ENCODE measurements at places on chromosomes 16 and 17.

DNA sequence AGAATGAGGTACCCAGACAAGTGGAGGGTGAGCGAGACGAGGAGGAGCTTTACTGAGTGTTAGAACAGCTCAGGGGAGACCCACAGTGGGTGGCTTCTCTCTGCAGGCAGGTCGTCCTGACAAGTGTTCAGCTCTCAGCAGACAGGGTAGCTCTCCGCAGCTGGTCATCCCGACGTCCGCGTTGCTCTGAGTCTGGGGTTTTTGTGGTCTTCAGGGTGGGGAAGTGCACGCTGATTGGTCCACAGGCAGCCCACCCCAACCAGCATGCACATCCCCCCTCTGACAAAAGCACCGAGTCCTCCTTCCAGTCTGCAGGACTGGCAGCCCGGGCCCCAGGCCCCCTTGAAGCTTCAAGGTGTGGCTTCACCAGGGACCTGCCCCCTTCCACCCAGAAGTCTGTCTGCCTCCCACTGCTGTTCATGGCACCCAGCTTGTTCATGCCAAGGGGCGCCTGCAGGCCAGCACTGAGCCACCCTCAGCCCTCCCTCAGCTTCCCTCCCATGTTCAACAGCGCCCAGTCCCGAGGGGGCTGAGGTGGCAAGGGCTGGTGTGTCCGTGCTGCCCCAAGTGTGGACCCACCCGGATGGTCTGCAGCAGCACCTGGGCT, 19.9 kb upstream of the WDR45B start:
- DNase-seq = no peak

GRCh38 chr17:81586096-81586495, 33.9 kb upstream of the FAAP100 start:
- no peak for DNase-seq

DNA sequence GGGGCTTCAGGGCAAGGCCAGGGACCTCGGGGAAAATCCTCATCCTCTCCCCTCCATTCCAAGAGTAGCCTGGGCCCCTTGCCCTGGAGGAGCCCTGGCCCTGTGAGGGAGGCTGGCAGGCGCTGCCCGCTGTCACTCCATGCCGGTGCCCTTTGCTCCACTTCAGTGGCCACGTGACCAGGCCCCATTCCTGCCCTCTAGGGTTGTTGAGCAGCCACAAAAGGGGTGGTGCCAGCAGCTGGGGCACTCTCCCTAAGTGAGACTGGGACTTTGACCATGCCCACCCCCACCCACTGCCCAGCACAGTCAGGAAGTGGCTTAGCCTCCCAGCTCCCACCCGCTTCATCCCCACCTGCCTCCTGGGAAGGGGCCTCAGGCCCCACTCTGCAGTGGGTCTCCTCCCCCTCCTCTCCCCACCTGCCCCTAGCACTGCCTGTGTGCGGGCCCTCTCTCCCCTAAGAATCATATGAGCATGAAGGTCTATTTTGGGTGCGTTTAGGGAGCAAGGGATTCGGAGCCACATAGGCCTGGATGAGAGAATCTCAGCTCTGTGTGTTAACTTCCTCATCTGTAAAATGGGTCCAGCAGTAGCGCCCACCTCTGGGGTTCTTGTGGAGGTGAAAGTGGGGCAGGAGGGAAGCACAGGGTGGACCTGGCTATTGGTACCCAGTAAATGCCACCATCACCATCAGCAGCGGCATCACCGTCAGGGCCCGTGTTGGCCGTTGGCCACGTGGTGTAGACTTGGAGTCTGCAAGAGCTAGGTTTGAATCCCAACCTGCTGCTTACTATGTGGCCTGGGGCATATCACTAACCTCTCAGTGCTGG, 7.2 kb downstream of the PDK2 start:
- DNase-seq = no peak

- DNase-seq = no peak
Measured at GRCh38 chr16:21126518-21126917, 24.1 kb downstream of the DNAH3 start.

DNA sequence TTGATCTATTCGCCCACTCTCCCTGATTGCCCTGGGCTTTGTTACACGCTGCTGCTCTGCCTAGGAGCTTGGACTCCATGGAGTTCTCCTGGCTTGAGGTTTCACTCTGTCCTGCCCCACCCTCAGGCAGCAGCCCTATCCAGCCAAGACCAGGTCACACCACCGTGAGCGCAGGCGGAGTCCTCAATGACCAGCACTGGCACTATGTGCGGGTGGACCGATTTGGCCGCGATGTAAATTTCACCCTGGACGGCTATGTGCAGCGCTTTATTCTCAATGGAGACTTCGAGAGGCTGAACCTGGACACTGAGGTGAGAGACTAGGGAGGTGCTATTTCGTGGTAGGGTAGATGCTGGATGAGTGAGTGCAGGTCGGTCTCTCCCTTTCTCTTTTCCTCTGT, 3.5 kb downstream of the CNTNAP1 start:
- no peak for DNase-seq

DNA sequence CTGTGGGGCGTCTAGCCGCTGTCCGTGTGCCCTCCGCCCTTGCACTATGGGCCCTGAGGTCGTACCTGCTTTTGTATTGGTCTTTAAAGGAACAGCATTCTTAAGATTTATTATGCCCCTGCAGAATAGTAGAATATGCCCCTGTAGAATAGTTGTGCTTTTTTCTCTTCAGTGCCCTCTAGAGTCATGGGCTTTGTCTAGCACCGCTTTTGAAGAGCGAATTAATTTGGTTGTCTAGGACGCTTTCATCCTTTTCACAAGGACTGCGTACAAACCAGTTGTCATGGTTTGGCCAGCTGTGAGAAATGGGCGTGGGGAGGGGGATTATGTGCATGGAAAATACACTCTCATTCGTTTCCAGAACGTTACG, 621 bp downstream of the CEP95 start:
- DNase-seq = peak; percentile 75

DNA sequence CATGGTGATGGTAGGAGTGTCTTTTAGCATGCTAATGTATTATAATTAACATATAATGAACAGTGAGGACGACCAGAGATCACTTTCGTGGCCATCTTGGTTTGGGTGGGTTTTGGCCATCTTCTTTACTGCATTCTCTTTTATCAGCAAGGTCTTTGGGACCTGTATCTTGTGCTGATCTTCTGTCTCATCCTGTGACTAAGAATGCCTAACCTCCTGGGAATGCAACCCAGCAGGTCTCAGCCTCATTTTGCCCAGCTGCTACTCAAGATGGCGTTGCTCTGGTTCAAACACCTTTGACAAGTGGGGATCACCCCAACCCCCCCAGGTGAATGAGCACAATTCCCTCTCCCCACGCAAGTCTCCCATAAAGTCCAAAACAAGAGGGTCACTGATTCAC, 49.3 kb upstream of the ETV4 start:
- DNase-seq = no peak

GRCh38 chr17:74780443-74781238, 4.5 kb upstream of the NAT9 start:
- peak; percentile 55 for DNase-seq

- DNase-seq = peak; percentile 30
Measured at GRCh38 chr17:42846594-42847280, 2.4 kb downstream of the AOC2 start.

DNA sequence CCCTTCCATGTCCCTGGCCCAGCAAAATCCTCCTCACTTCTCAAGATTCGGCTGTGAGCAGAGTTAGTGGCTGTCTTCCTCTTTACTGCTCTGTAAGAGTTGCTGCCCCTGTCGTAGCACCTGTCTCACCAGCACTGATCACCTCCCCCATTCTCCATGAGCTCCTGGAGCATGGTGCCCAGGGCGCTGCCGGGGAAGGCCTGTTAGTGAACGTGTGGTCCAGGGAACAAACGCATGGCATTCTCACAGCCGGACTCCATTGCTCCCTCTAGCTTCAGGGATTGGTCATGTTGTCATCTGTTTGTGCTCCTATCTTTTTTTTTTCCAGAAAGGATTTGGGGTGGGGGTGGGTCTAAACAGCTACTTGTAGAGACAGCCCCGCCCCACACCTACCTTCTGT, 141.2 kb downstream of the CMIP start:
- no peak for DNase-seq

DNA sequence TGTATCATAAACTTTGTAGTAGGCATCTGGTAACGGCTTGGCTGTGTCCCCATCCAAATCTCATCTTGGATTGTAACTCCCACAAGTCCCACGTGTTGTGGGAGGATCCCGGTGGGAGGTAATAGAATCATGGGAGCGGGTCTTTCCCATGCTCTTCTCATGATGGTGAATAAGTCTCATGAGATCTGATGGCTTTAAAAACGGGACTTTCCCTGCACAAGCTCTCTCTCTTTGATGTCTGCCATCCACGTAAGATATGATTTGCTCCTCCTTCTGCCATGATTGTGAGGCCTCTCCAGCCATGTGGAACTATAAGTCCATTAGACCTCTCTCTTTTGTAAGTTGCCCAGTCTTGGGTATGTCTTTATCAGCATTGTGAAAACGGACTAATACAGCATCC, 248.7 kb downstream of the SNX29 start:
- no peak for DNase-seq

DNA sequence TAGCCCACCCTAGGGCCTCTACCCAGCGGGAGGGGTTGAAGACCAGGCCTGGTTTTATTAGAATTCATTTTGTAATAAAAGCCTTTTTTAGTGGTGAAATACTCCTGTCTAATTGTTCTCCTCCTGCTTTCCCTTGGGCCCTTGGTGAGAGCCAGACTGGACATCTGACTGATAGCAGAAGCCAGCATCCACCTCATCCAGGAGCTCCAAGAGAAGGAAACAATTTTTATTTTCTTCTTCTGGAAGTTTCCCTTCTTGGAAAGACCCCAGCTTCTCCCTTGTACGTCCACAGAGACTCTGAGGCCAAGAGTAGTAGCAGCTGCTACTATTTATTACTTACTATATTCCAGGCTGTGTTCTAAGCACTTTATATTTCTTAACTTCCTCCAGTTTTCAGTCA, 4.0 kb upstream of the PHKG2 start:
- no peak for DNase-seq

- no peak for DNase-seq
Measured at GRCh38 chr16:24423312-24423711, 116.1 kb upstream of the RBBP6 start.

- no peak for DNase-seq
Measured at GRCh38 chr17:76892329-76892728, 24.1 kb downstream of the MGAT5B start.

DNA sequence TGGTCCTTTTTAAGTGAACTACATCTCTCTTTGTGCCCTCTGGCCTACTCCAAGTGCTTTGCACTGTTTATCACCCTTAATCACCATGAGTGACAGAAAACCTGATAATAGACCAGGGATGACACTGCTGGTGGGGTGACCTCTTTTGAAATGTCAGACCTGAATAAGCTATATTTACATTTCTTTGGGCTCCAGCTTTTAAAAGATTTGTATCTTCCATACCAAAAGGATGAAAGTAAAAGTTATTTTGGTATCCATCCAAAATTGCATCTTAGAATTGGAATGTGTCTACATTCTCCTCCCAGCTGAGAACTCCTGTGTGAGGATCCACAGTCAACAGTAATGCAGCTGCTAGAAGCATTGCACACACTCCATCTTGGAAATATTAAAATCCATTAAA, 370.0 kb downstream of the CDH11 start:
- DNase-seq = peak; percentile 96

DNA sequence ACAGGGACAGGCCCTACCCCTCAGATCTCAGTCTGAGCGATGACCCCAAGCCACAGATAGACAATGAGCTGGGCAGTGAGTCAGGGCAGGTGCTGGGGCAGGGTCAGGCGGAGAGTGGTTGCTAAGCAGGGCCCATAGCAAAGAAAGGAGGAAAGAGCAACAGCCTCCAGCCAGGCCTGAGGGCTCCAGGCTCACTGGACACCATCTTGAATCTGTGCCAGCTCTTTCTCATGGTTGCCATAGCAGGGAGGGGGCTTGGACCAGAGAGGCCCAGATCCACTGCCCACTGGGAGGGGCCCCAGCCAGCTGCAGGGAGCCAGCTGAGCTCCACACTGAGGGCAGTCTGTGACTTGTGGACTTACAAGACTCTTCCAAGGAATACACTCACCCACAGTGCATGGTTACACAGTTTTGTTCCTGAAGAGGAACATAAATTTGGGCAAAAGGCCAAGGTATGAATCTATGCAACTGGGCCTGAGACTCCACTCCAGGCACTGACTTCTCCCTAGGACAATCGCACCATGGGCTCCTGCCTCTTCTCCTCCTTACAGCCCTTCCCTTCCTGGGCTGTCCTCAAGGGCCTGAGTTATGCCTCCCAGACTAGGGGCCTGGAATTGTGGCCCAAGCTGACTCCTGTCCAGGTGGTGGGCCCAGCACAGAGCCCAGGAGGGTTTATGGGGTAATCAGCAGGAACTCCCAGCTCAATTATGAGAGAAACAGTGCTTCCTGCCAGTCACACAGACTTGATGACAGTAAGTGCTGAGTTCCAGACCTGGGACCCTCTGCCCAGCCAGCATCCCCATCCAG, 59.9 kb downstream of the BEAN1 start:
- peak; percentile 70 for DNase-seq

GRCh38 chr17:51908841-51909537, 249.5 kb downstream of the CA10 start:
- DNase-seq = no peak

DNA sequence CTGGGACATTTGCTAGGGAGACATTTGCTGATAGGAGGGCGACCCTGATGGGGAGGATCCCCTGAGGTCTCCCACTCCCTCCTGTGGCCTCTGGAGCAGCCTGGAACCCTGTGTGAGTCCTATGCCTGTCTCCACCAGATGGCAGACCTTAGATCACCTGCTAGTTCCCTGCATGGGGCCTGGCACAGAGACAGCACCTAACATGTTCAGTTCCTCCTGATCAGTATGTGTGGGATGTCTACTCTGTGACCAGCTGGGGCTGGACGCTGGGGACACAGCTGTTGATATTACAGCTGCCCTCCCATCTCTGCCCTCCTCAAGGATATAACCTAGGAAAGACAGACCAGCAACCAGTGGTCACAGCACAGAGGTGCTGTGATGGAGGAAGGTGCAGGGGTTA, 1.1 kb upstream of the ADCY7 start:
- peak; percentile 18 for DNase-seq

- no peak for DNase-seq
Measured at GRCh38 chr17:81386646-81387099, 8.6 kb upstream of the BAHCC1 start.

- DNase-seq = no peak
Measured at GRCh38 chr17:76998839-76999238, 130.6 kb downstream of the MGAT5B start.

- DNase-seq = no peak
Measured at GRCh38 chr17:1315891-1316403, 36.5 kb downstream of the TRARG1 start.

- DNase-seq = peak; percentile 66
Measured at GRCh38 chr16:80788027-80788426, 16.4 kb downstream of the CDYL2 start.

- DNase-seq = peak; percentile 10
Measured at GRCh38 chr17:63497708-63498483, 21.0 kb downstream of the ACE start.

DNA sequence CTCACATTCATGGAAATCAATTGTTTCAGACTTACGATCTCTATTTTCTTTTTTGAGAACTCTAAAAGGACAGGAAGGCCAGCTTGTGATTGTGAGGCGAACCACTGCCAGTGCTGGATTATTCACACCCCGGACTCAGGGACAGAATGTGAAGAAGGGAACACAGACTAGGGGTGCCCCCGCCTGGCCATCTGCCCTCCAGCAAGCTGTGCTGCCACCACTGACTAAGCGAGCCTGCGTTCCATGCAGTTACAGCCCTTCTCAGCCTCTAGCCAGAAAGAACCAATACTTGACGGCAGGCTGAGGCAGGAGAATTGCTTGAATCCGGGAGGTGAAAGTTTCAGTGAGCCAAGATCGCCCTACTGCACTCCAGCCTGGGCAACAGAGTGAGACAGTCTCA, 2.8 kb downstream of the HAGH start:
- DNase-seq = peak; percentile 60
